ENCODE measurements at places on chromosomes 4 and X. TPM values are rescaled to one million over a fixed set of nuclear protein-coding genes. Genes with fewer than 3 reads are reported as not detected.

- peak overlapping the region; percentile 75 for H3K27ac ChIP-seq
- H3K4me1 ChIP-seq, result no peaks in the 10 kb centered on the region
- H3K4me3 ChIP-seq, result no peak overlapping the region
- DNase-seq, result no peak
- H3K27me3 ChIP-seq, result no peaks in the 10 kb centered on the region
Measured at GRCh38 chr4:113131136-113131535, 81.7 kb downstream of the ANK2 start.

GRCh38 chr4:54687887-54688841 lies 30.4 kb downstream of the KIT start:
- no peaks in the 10 kb centered on the region for H3K27me3 ChIP-seq
- no peak overlapping the region for H3K4me3 ChIP-seq
- DNase-seq, result no peak
- H3K27ac ChIP-seq, result no peak overlapping the region

DNA sequence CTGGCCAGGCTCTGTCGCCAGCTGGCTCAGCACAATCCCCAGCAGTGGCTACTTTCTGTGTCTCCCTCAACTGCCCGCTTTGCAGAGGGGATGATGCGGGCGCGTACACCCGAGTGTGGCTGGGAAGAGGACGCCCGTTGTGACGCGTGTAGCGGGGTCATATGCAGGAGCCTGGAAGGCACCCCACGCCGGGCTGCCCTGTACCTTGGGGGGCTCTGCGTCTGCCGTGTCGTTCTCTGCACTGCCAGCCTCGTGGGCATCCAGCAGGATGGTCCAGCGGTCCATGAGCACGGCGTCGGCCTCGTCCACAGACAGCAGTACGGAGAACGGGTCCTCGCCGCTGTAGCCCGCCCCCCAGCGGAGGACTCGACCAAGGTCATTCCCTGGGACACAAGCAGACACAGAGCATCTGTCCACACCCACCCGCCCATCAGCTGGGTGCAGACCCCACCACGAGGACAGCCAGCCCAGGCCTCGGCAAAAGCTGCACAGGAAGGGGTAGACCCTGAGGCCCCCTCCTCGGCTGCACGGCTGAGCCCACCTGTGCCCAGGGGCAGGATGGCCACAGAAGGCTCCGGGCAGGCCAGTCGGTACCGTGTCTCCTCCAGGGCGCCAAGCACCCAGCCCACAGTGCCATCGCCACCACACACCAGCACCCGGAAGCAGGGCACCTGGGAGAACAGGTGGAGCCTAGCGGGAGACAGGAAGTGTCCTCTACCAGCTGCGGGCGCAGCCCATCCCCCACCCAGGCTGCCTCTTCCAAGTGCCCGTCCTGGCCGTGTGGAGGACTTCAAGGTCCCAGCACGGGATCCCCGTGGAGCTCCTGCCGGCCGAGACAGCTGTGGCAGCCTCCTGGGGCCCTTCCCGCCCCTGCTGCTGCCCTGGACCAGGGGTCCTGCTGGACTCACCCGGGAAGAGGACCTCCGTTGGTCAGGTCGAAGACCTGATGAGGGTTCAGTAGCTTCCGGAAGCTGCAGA lies 10.8 kb downstream of the DGKQ start:
- H3K27me3 ChIP-seq, result no peaks in the 10 kb centered on the region
- DNase-seq, result no peak
- no peak overlapping the region for H3K4me3 ChIP-seq
- peaks cover 100% of the 10 kb centered on the region for H3K36me3 ChIP-seq
- no peak overlapping the region for H3K27ac ChIP-seq

Gene GIMD1
- polyA plus RNA-seq, result not detected

DNA sequence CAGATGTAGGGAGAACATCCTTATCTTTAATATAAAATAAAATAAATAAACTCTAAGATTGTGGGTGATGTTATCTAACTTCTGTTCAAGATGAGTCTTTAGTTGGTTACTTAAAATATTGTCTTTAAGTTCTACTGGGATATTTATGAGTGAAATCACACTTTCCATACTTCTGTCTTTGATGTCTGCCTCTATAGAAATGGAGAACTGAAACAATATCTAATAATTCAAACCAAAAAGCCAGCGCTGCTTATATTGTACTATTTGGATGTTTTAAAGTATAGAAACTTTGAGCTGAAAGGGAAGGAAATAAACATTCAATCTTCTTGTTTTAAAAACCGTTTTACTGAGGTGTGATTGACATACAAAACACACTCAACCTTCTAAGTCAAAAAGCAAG lies 44.8 kb upstream of the RPS6KA3 start:
- no peak overlapping the region for H3K27ac ChIP-seq
- no peak for DNase-seq
- no peaks in the 10 kb centered on the region for H3K36me3 ChIP-seq
- no peak overlapping the region for H3K4me3 ChIP-seq

- no peak for DNase-seq
- H3K36me3 ChIP-seq, result peaks cover 5% of the 10 kb centered on the region
Measured at GRCh38 chr4:5999356-5999755, 18.9 kb downstream of the C4orf50 start.

GRCh38 chrX:38220415-38221390 lies at the start of gene SRPX:
Gene SRPX, minus strand, starts transcription at chrX:38220871. Its CDS starts 79 bp downstream, at chrX:38220792.
- H3K36me3 ChIP-seq, result no peaks in the 10 kb centered on the region
- H3K27ac ChIP-seq, result no peak within 1 kb of the TSS
- peaks cover 9% of the 10 kb centered on the region for H3K4me1 ChIP-seq
- peaks cover 24% of the 10 kb centered on the region for H3K27me3 ChIP-seq
- DNase-seq, result no peak

DNA sequence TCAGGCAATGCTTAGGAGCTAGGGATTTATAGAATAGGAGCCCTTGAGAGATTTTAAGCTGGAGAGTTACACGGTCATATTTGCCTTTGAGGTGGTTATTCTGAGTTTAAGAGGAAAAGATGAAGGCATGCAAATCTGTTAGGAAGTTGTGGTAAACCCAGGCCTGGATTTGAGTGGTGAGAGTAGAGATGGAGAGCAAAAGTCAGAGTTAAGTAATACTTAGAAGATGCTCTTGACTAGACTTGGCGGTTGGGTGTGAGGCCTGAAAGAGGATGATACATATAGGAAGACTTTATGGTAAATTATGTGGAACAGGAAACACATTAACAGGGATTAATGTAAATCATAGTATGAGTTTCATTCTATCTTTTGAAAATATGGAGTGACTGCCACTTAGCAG lies 136.0 kb upstream of the ARX start:
- no peaks in the 10 kb centered on the region for H3K36me3 ChIP-seq
- H3K4me3 ChIP-seq, result no peak overlapping the region
- DNase-seq, result no peak
- H3K4me1 ChIP-seq, result no peaks in the 10 kb centered on the region
- no peak overlapping the region for H3K27ac ChIP-seq
- H3K27me3 ChIP-seq, result peaks cover 2% of the 10 kb centered on the region

DNA sequence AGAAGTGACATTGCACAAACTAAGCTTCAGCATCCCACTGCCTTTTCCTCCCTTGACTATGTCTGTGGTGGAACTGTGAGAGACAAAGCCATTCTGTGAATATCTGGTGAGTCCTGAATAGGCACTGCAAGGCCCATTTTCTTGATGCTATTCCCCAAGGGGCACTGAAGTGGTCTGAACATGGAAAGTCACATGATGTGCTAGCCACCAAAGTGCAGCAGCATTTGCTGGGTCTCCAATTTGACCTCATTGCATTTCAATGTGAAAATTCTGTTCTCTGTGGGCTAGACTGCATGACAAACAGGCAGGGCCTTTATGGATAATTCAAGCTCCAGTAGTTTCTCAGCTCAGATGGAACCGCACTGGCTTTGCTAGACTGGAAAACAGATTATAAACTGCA lies 627.4 kb upstream of the BOD1L1 start:
- peak; percentile 41 for DNase-seq
- no peaks in the 10 kb centered on the region for H3K4me1 ChIP-seq
- H3K27ac ChIP-seq, result no peak overlapping the region

Gene RIBC1
- 5.4 TPM for polyA plus RNA-seq

GRCh38 chrX:149717803-149718202 lies 5.9 kb downstream of the MAGEA11 start:
- no peak overlapping the region for H3K4me3 ChIP-seq
- H3K4me1 ChIP-seq, result no peaks in the 10 kb centered on the region
- no peaks in the 10 kb centered on the region for H3K27me3 ChIP-seq
- H3K27ac ChIP-seq, result no peak overlapping the region
- DNase-seq, result no peak
- H3K36me3 ChIP-seq, result no peaks in the 10 kb centered on the region

- no peak for DNase-seq
- H3K4me1 ChIP-seq, result peaks cover 29% of the 10 kb centered on the region
- peak within 1 kb of the TSS; percentile 49 for H3K4me3 ChIP-seq
- peaks cover 37% of the 10 kb centered on the region for H3K27me3 ChIP-seq
Measured at GRCh38 chrX:23334848-23335599, at the start of gene PTCHD1. Gene PTCHD1, plus strand, starts transcription at chrX:23334849. Its CDS starts 27 bp downstream, at chrX:23334876.

Gene CSAG3
- not detected for polyA plus RNA-seq

- H3K36me3 ChIP-seq, result peaks cover 9% of the 10 kb centered on the region
- H3K4me3 ChIP-seq, result no peak overlapping the region
- H3K4me1 ChIP-seq, result peaks cover 3% of the 10 kb centered on the region
- DNase-seq, result peak; percentile 26
- H3K27me3 ChIP-seq, result no peaks in the 10 kb centered on the region
- no peak overlapping the region for H3K27ac ChIP-seq
Measured at GRCh38 chr4:40915318-40916217, 165.8 kb downstream of the NSUN7 start.

DNA sequence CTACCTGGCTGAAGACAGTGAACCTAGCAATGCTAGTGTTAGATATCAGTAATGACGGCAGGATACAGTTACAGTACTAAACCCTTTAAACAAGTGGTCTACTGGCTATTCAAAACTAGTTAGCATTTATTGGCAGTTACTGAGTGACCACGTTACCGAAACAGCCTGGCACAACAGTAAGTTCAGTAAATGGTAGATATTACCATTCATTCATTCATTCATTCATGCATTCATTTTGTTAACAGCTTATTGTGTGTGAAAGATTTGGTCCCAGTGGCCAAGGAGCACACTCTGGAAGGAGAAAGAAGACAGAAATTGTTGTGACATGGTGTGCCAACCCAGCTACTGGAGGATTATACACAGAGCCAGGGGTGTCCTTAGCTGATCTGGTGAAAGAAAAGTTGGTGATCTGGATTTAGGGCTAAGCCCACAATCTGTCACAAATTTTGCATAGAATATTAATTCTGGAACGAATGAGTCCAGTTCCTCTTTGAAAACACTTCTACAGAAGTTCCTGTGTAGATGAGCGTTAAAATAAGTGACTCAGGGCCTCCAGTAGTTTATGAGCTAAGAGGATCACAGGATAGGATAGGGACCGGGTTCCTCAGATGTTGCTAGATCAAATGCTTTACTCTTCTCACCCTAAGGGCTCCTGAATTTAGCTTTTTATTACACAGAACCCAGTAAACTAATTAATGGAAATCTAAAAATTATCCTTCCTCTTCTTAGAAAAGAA lies 179.1 kb downstream of the CBR4 start:
- no peaks in the 10 kb centered on the region for H3K36me3 ChIP-seq
- peak overlapping the region; percentile 92 for H3K27ac ChIP-seq
- peaks cover 16% of the 10 kb centered on the region for H3K4me1 ChIP-seq
- no peaks in the 10 kb centered on the region for H3K27me3 ChIP-seq
- no peak for DNase-seq

- H3K27ac ChIP-seq, result no peak overlapping the region
- no peaks in the 10 kb centered on the region for H3K4me1 ChIP-seq
- no peaks in the 10 kb centered on the region for H3K36me3 ChIP-seq
- H3K27me3 ChIP-seq, result no peaks in the 10 kb centered on the region
Measured at GRCh38 chr4:137635601-137636000, 103.3 kb upstream of the PCDH18 start.

GRCh38 chr4:10703766-10704429 lies 19.3 kb upstream of the CLNK start:
- H3K4me3 ChIP-seq, result no peak overlapping the region
- no peaks in the 10 kb centered on the region for H3K36me3 ChIP-seq
- no peak overlapping the region for H3K27ac ChIP-seq
- no peaks in the 10 kb centered on the region for H3K4me1 ChIP-seq

Gene UGT2B7
- polyA plus RNA-seq, result 0.84 TPM

- DNase-seq, result no peak
- H3K4me3 ChIP-seq, result no peak overlapping the region
- H3K27ac ChIP-seq, result no peak overlapping the region
- no peaks in the 10 kb centered on the region for H3K36me3 ChIP-seq
- no peaks in the 10 kb centered on the region for H3K27me3 ChIP-seq
Measured at GRCh38 chr4:166174717-166175490, 301.9 kb downstream of the TLL1 start.

DNA sequence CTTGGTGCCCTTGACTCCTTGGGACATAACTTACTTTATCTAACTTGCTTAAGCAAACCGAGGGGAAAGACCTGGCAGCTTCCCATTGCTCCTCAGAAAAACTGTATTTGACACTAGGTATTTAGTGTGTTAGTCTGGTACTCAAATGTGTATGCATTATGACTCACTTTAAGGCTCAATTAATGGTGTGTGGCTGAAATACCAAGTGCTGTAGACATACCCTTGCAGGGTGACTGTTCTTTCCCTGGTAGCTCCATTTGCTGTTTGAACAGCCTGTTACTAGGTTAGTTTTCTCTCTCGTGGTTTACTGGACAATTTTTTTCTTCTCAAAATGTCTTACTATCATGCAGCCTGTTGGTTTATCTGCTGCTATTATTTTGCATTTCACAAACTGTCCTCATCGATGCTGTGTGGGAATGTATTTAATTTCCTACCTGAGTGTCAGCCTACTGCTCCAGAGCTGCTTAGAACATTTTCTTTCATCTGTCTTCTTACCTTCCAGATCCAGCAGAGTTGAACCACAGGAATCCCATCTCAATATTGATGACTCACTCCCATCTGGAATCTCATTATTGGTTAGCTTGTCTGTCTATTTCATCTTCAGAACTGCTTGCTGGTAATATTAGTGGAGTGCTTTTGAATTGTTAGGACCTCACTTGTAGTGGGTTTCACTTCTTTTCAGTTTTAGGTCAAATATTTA lies 158.0 kb upstream of the FAT1 start:
- no peaks in the 10 kb centered on the region for H3K27me3 ChIP-seq
- H3K27ac ChIP-seq, result no peak overlapping the region
- no peak overlapping the region for H3K4me3 ChIP-seq
- no peak for DNase-seq
- no peaks in the 10 kb centered on the region for H3K4me1 ChIP-seq
- no peaks in the 10 kb centered on the region for H3K36me3 ChIP-seq

Gene CXCL3
- 1.7 TPM for polyA plus RNA-seq

DNA sequence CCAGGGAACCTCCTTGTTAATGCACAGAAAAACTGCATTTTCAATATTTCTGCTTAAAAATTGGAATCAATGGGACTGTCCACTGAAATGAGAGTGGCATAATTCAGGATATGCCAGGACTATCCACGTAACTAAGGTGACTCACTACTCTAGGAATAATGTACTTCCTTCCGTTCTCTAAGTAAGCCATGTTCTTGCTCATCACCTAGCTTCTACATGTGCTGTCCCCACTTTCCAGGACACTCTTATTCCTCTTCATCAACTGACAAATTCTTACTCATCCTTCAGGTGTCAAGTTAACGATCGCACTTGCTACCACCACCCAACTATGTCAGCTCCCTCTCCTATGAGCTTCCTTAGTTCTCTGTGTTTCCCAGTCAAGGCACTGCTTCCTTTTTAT lies 342.8 kb upstream of the F9 start:
- DNase-seq, result no peak
- H3K4me1 ChIP-seq, result no peaks in the 10 kb centered on the region
- no peaks in the 10 kb centered on the region for H3K27me3 ChIP-seq
- H3K27ac ChIP-seq, result no peak overlapping the region
- no peaks in the 10 kb centered on the region for H3K36me3 ChIP-seq
- H3K4me3 ChIP-seq, result no peak overlapping the region

Gene SSX2
- not detected for polyA plus RNA-seq

All from spinal cord (tissue), 10 donors.